Suppressor macrophage treated with lipopolysaccharide for 4 hours (primary cell): ENCODE measurements at places on chromosomes 5 and 9.
A peak's percentile ranks its signal among the peaks of the same experiment; 100 is the strongest.

GRCh38 chr5:143165049-143165880, 238.2 kb downstream of the NR3C1 start:
- no peak for DNase-seq

- DNase-seq, result peak; percentile 87
Measured at GRCh38 chr5:60196385-60197113, 303.0 kb upstream of the PDE4D start.

DNA sequence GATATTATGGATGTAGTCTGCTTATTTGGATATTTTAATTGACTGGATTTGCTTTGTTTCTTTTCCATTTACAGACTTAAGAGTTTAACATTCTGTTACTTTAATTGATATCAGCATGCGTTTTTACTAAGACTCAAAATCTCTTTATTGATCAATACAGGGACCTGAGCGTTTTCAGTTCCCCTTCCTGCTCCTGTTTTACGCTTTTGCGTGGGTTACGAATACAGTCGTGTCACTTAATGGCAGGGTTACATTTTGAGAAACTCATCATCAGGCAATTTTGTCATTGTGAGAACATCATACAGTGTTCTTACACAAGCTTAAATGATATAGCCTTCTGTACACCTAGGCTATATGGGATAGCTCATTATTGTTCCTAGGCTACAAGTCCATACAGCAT, 65.2 kb downstream of the PBX3 start:
- DNase-seq, result no peak

GRCh38 chr5:50415912-50416311, 25.2 kb downstream of the EMB start:
- DNase-seq, result no peak

- peak; percentile 17 for DNase-seq
Measured at GRCh38 chr5:142998316-142999020, 228.3 kb downstream of the ARHGAP26 start.

GRCh38 chr5:149635394-149635793, 54.1 kb downstream of the ARHGEF37 start:
- peak; percentile 58 for DNase-seq

- DNase-seq, result no peak
Measured at GRCh38 chr5:154753792-154754191, 1.4 kb upstream of the LARP1 start.

GRCh38 chr5:157719245-157719644, 12.0 kb upstream of the THG1L start:
- no peak for DNase-seq

DNA sequence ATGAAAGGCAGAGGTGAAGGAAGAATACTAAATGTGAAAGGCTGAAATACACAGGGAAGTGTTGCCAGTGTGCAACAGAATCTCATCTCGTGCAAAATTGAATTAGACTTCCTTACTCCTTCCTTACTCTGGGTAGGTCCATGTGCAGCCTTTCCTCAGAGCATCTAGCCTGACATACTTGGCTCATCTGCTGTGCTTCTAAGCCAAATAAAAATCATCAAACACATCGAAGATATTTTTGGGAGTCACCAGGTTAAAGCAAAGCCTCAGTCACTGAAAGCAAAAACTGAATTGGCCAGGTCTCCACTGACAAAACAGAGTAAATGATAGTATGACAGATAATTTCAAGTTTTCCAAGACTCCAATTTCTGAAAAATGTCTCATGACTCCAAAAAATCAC, 19.3 kb downstream of the STARD4 start:
- no peak for DNase-seq
